AG20443 (cell line): ENCODE measurements at places on chromosomes 4 and X.

- no peak for DNase-seq
Measured at GRCh38 chr4:108116423-108117168, 52.1 kb downstream of the LEF1 start.

- DNase-seq, result no peak
Measured at GRCh38 chr4:71404049-71404448, 65.2 kb downstream of the SLC4A4 start.

GRCh38 chrX:109773374-109773773 is 40.3 kb upstream of the ACSL4 start:
- no peak for DNase-seq

GRCh38 chr4:1883583-1883982 is 12.4 kb downstream of the NSD2 start:
- no peak for DNase-seq

DNA sequence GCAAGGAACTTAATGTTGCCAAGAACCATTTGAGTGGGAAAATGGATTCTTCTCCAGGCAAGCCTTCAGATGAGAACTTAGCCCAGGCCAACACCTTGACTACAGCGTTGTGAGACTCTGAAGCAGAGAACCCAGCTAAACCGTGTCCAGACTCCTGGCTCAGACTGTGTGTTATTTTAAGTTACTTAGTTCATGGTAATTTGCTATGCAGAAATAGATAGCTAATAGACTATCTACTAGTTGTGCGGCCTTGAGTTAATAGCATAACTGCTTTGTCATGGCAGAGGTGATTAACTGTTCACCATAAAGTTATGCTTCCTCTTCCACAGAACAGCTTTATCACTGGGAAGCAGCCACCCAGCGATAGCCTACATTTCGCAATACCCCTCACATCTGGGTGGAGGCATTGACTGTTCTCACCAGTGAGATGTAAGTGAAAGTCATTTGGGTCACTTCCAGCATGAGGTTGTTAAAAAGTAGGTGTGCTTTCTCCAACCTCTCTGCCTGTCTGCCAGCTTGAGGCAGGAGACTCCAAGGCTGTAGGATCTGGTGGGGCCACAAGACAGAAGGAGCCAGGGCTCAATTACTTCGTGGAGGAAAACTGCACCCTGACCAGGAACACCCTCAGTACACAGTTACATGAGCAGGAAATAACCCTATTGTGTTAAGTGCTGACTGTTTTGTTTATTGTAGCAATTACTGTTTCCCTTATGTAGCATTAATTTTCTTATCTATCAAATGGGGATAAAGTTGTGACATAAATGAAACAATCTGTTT is 94.2 kb downstream of the GPAT3 start:
- DNase-seq, result peak; percentile 37

DNA sequence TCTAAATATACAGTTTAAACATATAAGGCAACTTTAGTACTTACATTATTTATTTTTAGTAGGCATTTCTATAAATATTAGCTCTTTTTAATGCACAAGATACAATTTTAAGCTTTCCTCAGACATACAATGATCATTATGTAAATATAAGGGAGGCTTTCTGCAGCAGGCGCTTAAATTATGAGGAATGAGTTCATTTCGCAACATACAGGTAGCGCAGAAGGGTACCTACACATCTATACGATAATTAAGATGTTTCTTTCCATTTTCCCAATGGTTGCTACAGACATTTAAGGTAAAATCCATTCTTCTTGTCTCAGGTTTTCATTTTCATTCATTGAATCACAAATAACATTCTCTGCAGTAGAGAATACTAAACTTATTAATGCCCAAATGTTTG is 1.2 kb downstream of the AASDH start:
- no peak for DNase-seq

DNA sequence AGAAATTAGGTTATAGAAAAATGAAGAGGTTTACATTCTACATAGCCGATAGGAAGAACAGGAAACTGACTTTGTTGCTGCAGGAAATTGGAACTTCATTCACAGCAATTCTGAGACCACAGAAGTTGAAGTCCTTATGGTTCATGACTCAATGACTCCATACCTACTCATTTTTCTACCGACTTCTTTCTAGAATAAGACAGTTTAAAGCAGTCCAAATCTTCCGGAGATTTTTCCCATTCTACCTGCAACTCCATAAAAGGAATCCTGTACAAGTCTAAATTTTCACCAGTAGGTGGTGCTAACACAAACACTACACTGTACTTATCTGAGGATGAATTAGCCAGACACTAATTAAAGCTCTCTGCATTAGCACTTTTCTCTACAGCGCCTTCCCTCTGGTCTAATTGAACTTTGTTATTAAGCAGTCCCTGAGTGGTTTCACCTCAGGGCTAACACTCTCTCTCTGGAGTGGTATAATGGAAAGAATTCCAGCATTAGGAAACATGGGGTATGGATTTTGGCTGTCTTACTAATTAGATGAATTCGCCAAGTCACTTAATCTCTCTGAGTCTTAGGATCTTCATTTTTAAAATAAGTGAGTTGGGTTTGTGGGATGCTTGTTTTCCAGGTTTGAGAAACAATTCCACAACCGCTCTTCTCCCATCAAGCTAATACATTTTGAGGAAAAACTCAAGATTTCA is 167.9 kb downstream of the SMIM20 start:
- DNase-seq, result peak; percentile 36

- no peak for DNase-seq
Measured at GRCh38 chr4:115711575-115711974, 598.2 kb upstream of the NDST4 start.

DNA sequence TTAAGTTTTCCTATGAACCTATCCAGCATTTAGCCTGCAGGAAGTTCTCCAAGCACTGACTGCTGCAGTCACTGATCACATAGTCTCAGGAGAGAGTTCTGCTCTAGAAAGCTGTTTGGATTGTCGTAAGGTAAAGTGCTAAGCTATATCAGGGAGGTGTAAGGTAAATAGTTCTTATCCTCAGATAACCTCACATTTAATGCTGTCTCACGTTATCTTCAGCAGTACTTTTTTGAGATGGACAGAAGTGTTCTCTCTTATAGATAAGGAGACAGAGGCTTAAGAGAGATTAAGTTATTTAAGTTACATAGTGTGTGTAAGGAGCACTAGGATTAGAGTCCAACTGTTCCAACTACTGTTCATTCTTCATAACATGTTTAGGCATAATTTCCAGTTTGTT is 77.9 kb downstream of the STIM2 start:
- DNase-seq, result no peak

GRCh38 chrX:101460669-101461068 is 24.6 kb upstream of the ARMCX4 start:
- no peak for DNase-seq

GRCh38 chr4:15794426-15794825 is 16.3 kb downstream of the CD38 start:
- DNase-seq, result no peak

DNA sequence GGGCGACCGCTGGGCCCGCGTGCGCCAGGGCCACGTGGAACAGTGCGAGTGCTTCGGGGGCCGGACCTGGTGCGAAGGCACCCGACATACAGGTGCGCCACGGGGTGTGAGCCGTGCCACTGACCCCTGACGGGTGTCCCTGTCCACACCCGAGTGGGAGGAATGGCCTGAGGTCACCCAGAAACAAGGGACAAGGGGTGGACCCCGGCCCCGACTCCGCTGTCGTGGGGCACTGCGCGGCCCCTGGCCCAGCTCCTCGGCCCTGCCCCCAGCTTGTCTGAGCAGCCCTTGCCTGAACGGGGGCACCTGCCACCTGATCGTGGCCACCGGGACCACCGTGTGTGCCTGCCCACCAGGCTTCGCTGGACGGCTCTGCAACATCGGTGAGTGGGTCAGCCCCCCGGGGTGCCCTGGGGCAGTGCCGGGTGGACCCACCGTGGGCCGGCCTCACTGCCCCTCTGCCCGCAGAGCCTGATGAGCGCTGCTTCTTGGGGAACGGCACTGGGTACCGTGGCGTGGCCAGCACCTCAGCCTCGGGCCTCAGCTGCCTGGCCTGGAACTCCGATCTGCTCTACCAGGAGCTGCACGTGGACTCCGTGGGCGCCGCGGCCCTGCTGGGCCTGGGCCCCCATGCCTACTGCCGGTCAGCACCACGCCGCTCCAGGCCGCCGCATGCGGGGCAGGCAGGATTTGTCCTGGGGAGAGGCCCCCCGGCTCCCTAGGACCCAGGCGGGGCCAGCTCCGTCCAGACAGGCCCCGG is 2.8 kb downstream of the HGFAC start:
- no peak for DNase-seq

DNA sequence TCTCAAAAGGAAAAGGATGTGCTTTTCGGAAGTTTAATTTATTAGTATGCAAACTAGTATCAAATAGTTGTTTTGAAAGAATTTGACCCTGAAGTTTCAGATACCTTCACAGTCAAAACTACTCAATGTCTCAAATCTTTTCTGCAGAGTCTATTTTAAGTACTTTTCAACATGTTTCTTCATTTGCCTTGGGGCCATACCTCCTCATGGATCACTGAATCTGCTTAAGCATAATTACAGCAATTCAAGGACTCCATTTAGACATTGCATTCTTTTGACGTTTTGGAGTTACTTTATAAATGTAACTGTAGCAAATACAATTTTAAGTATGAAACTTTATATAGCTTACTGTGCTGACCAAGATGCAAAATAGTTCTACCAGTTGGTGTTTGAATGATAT is 25.5 kb downstream of the PALLD start:
- DNase-seq, result no peak

GRCh38 chr4:76803522-76803921 is 94.4 kb downstream of the SOWAHB start:
- DNase-seq, result peak; percentile 90

GRCh38 chr4:93827272-93827947 is 1.1 kb upstream of the ATOH1 start:
- DNase-seq, result peak; percentile 13

DNA sequence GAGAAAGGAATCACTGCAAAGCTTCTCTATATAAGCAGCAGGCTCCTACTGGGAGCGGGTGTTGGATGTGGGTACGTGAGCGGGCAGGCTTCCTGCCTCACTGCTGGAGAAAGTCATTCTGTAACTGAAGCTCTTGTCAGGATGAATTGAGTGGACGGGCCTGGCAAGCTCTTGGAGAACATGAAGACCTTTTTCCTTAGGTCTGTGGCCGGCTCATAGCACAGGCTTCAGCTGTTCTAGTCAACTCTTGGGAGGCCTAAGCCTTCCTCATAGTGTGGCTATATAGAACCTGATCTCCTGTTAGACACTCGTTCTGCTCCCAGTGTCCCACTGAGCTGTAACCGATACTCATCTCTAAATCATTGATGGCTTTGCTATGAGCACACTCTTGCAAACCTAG is 108.2 kb upstream of the GPC4 start:
- DNase-seq, result no peak

DNA sequence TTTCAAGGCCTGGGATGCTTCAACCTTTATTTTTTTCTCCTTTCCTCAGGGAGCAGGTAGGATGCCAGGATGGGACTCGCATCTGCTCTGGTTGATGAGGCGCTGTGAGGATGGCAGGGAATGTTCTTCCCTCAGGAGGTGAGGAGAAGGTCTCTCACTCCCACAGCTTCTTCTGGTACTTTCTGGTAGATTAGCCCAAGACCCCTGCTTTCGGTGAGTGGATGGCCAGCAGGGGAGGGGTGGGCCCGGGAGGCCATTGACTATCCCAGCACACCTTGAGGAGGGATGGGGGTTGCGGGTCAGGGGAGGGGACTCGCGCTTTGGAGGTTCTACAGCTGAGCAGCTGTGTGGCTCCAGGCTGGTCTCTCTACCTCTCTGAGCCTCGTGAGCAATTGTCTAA is 14.8 kb downstream of the CYTL1 start:
- DNase-seq, result no peak

- DNase-seq, result no peak
Measured at GRCh38 chrX:97326456-97326855, 442.7 kb downstream of the RPA4 start.

DNA sequence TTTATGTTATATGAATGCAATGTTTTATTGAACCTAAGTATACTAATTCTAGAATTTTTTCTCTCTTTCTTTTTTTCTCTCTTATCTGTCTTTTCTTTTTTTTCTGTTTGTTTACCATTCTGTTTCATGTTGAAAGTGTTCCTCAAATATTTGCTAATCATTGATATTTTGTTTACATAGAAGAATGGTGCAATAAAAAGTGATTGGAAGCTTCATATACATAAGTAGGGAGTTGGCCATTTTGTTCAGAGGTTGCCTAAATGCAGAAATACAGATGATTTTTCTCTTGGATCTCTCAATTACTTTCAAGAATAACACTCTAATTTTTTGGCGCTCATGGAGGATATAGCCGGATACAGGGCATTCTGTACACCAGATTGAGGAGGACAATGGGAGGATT is 5.7 kb upstream of the SERTM2 start:
- no peak for DNase-seq

DNA sequence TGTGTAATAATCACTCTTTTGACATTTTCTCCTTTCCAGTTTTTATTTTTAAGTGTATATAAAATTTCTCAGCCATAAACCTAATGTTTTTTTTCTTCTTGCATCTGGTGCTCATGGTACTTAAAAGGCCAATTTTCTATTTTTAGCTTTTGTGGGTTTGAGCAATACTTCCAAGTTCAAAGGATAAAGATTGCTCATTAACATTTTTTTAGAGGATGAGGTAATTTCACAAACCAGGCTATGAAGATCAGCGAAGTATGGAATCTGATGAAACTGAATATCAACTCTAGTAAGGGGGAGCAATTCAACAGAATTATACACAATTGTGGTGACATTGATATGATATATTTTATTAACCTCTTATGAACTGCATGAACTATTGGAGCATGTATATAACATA is 25.8 kb upstream of the KLHL34 start:
- peak; percentile 11 for DNase-seq

DNA sequence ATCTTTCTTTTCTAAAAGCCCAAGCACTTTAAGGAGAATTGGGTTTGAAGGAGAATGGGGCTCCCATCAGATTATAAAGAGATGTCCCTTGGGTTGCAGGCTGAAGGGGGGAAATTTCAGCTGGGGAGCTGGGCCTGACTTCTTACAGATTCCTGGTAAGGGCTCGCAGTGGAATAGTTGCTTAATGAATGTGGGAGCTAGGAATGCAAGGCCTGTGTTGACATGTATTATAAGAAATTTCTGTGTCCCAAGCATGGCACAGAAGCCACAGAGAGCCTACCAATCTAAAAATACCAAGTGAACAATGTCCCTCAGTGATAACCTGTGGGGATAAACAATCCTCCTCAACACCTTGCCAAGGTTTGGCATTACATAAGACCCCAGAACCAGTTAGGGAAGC is 39.3 kb upstream of the WNK3 start:
- DNase-seq, result peak; percentile 8

GRCh38 chr4:3710451-3711182 is 55.6 kb upstream of the ADRA2C start:
- DNase-seq, result no peak

GRCh38 chrX:103817502-103817901 is 14.6 kb downstream of the RAB9B start:
- peak; percentile 8 for DNase-seq

- DNase-seq, result peak; percentile 45
Measured at GRCh38 chr4:38562751-38563198, 101.2 kb upstream of the KLF3 start.

DNA sequence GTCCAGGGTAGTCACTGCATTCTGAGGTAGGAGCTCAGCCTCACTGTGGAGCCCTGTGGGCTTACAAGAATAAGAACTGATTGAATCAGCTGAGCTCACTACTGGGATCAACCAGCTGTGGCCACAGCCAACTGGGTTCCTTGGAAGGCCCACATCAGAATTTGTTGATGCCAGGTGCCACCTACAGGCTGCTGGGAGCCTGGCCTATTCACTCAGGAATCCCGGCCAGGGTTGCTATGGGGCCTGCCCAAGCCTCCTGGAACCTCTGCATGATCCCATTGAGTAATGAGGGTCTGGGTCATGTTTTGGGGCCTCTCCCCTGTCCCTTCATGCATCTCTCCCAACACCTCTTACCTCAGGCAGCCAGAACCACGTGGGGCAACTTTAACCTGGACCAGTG is 53.9 kb upstream of the KIAA1210 start:
- peak; percentile 10 for DNase-seq

GRCh38 chr4:102807345-102807744 is 20.0 kb downstream of the UBE2D3 start:
- no peak for DNase-seq
